ENCODE measurements at places on chromosomes 4 and X. TPM values are rescaled to one million over a fixed set of nuclear protein-coding genes. Genes with fewer than 3 reads are reported as not detected.
A peak's percentile ranks its signal among the peaks of the same experiment; 100 is the strongest.

DNA sequence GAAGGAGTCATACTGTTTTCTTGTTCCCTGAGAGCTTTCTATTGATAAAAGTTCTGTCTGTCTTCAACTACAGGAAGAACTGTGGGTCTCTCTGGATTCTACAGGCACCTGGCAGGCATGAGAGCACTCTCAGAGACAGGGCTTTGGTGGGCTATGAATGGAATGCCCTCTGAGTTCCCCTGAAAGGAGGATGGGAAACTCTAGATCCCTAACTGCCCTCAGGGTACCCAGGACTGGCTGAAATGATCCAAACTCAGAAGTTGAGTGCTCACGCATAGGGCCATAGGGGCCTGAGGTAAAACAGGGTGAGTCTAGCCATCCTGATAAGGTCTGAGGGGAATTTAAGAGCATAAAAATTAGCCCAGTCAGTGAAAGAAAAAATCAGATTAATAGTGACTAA lies 59.0 kb upstream of the SCRG1 start:
- DNase-seq: no peak

ZMAT1 gene
- total RNA-seq: 0.37 TPM

KLHL4 gene
- 23.6 TPM for total RNA-seq

- no peak for DNase-seq
These were observed 8.7 kb downstream of the WDFY3 start for GRCh38 chr4:84957514-84958420.

DNA sequence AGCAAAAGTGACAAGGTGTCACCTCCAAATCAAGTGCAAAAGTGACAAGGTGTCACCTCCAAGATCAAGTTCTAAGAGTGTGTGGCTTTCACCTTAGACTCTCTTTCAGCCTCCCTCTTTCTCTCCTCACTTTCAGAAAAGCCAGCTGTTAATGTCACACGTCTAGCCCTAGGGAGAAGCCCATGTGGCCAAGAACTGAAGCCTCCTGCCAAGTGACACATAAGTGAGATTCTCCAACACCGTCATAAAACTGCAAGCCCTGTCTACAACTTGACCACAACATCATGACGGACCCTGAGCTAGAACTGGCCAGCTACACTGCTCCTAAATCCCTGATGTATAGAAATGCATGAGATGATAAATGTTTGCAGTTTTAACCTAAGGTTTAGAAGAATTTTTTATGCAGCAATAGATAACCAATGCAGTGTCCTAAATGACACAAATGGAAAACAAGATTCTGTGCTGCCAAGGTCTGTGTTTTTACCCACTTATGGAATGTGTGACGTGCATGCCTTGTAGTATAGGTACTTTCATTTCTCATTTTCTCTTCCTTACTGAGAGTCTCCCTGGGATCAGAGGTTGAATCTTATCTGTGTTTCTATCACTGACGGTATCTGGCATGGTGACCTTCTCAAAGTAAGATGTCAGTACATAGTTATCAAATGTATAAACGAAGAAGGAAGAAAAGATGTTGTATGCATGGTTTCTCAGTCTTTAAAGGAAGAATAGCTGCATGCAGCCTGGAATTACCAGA lies 25.0 kb downstream of the NLGN4X start:
- DNase-seq: no peak

GRCh38 chr4:88759039-88759894 lies 61.6 kb upstream of the NAP1L5 start:
- no peak for DNase-seq

- no peak for DNase-seq
These were observed 244.5 kb upstream of the TLL1 start for GRCh38 chr4:165628572-165628971.

DNA sequence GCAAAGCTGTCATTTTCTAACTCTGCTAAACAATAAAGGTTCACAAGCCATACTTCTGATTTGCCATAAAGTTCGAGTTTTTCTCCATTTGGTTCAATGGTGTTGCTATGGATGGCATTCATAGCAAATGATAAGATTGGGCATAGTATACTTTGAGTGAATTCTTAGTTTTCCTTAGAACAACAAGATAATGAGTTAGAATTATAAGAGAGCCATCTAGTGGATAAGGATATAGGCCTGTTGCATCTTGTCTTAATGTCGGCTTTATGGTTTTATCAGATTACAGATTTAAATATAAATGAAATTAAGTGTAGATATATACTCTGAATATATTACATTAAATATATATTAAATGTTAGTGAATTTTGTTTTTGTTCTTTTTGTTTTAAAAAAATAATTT lies 644.6 kb downstream of the IL1RAPL1 start:
- peak; percentile 5 for DNase-seq

DNA sequence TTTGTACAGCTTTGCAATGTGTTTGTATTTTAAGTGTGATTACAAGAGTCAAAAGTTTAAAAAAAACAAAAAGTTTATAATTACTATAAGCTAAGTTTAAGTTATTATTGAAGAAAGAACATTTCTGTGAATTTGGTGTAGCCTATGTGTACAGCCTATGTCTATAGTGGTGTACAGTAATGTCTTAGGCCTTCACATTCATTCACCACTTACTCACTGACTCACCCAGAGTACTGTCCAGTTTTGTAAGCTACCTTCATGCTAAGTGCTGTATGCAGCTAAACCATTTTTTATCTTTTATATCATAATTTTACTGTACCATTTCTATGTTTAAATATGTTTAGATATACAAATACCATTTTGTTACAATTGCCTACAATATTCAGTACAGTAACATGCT lies 182.3 kb downstream of the RPA4 start:
- DNase-seq: no peak

All from H4 (cell line).